ENCODE measurements at places on chromosomes 5 and 9.

GRCh38 chr5:17398431-17398830 is 99.6 kb upstream of the TAF11L2 start:
- DNase-seq: no peak

DNA sequence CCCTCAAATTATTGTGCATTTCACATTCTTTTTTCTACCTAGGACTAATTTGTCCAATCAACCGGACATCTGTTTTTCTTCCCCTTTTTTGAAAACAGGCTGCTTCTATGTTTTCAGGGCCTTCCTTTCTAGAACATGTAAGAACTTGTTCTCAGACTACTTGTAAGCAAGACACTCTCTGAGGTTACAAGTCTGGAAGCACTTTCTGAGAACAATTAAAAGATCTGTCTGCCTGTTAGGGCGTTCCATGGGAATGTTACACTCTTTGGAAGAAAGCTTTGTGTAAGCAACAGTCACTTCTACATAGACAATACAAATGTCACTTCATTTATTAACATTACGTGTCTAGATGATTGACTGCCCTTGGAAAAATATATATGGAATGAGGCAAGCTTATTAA is 50.9 kb upstream of the HSPB3 start:
- DNase-seq: no peak

DNA sequence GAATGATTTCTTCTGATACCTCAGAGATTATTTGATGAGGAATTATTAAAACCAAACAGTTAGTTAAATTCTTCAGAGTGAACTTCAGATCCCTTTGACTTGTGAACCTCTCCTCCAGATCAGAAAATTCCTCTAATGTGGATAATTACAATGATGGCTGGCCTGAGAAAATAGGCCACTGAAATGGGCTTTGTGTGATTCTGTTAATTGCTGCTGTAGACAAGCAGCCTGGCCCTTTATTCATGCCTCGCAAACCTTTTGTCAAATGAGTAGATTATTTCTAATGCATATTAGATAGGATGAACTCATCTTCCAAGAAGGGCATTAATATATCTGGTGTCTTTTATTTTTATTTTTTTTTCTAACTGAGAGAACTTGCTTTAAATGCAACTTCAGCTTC is 855.2 kb downstream of the TLE4 start:
- DNase-seq: no peak

- DNase-seq: peak; percentile 76
Observed at GRCh38 chr5:175444060-175444904, at the start of gene DRD1. Gene DRD1, minus strand, starts transcription at chr5:175444182. Its CDS starts 1,083 bp downstream, at chr5:175443099.

GRCh38 chr5:34721327-34721726 is 65.2 kb downstream of the RAI14 start:
- no peak for DNase-seq

DNA sequence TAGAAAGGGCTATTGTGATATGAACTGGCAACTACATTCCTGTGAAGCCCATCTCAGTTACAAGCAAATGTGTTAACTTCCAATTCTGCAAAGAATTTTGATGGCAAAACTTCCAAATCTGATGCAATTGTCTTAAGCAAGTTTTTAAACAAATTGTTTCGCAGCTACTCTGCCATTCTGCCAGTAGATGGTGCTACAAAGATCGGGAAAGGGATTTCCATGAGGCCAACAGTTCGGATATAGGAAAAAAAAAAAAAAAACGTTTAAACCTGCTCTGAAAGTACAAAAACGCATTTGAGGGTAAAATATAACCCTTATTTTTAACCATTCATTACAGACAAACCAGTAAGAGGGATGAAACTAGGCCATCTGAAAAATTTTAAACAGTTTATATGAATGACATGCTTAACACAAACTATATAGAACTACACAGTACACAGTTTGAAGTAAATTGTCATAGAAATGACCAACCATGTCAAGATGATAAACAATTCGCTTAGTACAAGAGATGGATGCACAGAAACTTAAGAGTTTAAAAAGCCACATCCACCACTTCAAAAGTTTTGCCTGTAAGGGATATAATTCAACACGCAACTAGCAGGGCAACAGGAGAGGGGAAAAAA is 2.2 kb downstream of the HNRNPA0 start:
- DNase-seq: no peak

DNA sequence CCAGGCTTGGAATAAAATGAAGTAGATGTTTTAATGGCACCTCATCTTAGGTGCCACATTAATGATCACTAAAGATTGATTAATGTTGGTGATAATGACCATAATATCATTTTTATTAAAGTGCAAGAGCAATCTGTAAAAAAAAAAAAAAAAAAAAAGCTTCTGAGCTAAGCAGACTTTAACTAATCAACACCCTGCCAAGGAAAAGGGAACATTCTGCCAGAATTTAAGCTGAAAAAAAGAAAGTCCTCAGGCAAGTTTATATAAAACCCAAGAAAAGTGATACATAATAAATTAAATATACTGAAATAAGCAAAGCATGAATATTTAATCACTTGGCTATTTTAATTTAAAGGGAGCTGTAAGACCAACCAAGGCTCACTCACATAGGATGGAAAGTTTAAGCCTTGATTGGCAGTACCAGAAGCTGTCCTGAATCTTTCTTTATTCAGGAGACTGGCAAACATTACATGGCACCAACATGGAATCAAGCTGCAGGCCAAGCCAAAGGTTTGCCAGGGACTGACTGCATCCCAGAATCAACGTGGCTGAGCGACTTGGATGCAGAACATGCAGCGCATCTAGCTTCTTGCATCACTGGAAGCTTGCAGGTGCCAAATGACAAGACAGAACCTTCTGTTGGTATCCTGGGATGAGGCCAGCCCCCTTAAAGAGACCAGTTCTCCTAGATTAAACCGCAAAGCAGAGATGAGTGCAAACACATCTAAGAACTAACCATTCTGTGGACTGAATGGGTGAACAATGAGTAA is 413.6 kb downstream of the ENC1 start:
- DNase-seq: no peak

DNA sequence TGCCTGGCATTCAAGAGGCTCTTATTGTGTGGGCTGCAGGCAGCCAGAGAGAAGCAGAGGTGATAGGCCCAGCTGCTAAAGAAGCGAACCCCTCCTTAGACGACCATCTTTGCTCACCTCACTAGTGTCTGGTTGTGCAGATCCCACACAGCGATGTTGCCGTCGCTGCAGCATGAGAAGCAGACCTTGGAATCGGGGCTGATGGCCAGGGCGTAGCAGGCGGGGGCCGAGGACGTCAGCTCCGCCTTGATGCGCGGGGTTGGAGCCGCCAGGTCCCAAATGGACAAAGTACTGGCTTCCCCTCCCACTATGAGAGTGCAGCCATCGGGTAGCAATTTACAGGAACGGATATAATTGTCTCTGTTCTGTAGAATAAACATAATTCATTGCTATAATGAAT is 98.7 kb downstream of the TLE1 start:
- no peak for DNase-seq

DNA sequence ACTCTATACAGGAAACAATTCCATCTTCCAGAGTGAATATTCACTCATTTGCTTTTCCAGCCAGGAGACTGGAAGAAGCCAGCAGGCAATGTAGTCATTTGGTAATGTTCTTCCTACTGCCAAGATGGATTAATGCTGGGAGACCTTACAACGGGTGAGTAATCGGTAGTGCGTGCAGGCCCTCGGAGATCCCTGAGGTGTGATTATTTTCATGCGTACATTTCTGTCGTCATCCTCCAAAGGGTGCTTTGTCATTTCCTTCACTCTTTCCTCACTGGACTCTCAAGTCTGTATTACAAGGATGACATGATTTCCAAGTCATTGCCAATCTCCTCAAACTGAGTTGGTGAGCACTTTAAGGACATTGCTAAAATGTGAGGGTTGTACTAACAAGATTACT is 263.5 kb downstream of the CWC27 start:
- no peak for DNase-seq

GRCh38 chr5:173917788-173918786 is 29.9 kb downstream of the CPEB4 start:
- DNase-seq: peak; percentile 17

- DNase-seq: no peak
Observed at GRCh38 chr5:14364096-14364495, 217.5 kb upstream of the OTULINL start.

GRCh38 chr9:78133751-78134150 is 102.1 kb upstream of the CEP78 start:
- DNase-seq: no peak

DNA sequence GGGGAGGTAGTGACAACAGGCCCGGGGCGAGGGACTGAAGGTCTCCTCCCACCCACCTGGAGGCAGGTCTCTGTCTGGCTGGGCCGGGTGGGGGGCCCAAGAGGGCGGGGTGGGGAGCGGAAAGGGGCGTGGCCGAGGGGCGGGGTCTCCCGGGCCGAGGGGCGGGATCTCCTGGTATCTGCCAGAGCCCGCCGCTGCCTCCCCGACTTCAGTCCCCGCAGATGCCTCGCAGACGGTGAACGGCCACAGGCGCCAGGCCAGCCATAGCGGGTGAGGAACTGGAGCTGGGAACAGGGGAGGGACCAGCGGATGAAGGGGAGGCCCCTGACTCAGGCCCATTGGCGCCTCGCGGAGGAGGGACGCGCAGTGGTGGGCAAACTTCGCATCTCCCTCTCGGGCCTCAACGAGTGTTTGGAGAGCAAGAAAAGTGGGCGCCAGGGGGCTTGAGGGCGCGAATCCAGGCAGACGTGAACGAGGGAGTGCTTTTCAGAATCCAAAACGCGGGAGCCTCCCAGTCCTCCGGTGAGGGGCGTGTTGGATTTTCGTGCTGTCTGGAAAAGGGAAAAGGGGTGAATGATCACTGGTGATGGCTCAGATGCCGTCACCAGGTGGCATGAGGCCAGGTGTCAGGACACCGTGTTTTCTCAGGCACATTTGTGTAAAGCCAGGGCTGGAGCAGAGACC is at the start of gene ADGRD2:
Gene ADGRD2 (plus strand): TSS at position 211 of the 684 bp plus-strand sequence. CDS start 1,216 bp downstream, outside the sequence.
- no peak for DNase-seq

DNA sequence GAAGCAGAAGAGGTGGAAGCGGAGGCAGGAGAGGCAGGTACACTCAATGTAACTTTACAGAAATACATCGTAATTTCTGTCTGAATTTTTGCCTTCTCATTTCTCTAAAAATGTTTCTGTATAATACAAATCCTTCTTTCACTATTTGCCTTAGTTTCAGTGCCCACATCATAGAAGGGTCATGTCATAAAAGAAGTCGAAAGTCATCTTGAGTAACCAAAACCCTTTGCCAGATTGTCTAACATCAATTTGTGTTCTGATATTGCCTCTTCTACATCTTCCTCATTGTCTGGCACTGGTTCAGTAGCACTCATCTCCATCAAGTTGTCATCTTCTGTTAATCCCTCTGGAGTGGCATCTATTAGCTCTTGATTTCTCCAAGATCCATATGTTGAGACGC is 6.2 kb upstream of the CYFIP2 start:
- DNase-seq: no peak

DNA sequence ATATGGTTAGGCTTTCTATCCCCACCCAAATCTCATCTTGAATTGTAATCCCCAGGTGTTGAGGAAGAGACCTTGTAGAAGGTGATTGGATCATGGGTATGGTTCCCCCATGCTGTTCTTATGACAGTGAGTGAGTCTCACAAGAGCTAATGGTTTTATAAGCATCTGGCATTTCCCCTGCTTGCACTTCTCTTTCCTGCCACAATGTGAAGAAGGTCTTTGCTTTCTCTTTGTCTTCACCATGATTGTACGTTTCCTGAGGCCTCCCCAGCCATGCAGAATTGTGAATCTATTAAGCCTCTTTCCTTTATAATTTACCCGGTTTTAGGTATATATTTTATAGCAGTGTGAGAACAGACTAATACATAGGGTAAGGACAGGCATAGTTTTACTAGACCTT is 334.5 kb downstream of the TLR4 start:
- DNase-seq: no peak

DNA sequence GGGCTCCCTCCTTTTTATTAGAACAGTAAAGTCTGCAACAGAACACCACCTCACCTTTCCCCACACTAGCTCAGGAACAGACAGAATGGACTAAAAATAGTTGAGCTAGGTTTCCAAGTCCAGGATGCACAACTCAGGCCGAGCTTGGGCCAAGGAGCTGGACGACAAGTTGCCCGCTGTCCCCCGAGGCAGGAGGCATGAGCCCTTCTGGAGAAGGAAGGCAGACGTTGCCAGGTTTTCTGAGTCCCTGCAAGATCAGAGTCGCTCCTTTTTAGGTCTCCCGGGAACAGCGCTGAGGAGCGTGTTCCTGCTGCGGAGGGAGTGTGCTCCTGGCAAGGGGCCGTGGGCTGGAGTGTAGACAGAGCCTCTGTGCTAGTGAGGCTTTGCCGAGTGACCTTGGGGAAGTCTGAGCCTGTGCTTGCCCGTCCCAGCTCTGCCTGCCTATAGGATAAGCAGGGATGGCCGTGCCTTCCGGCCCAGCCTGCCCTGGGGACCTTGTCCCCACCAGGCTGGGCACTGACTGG is 121.6 kb downstream of the WNK2 start:
- no peak for DNase-seq

DNA sequence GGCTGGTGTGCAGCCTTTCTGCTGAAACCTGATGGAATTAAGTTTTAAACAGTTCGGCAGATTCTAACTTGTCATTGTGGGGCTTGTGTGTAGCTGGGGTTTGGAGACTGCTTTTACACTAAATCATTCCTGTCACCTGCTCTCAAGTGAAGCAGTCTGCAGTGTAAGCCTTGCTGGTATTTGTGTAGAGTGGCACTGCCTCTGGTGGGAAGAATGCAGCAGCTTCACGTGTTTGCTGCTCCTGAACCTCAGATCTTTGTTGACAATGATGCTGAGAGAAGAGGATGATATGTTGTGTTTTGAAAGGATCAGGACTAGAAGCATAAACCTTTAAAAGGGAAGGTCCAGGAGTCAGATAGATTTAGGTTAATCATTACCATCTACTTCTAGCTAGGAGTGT is 88.1 kb downstream of the KDM4C start:
- DNase-seq: no peak

GRCh38 chr9:95627802-95628201 is 111.0 kb upstream of the PTCH1 start:
- no peak for DNase-seq

DNA sequence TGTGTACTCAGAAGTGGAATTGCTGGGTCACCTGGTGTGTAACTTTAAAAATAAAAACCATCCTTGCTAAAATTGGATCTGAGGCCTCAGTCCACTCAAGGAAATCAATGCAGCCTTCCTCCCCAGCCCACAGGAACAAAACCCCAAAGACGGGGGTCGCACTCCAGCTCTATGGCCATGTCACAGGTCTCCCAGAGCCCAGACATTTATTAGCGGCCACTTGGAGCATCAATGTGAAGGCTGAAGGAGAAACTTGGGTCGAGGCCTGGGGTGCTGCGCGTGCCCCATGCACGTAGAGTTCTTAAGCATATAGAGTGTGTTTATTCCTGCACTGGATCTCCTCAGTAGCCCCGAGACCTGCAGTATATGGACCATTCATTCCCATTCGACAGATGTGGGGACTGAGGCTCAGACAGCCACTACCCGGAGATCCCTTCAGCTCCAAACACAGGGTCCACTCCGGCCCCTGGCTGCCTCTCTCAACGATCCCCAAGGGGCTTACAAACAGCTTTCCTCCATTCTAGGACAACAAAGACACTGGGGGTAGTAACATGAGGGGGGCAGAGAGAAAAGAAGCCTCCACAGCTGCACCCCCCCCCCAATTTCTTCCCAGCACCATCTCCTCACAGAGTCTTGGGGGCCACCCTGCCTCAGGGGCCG is 14.3 kb upstream of the OLFM1 start:
- DNase-seq: no peak

All from GM12891 (cell line).